ENCODE measurements at places on chromosomes 6 and 20.

DNA sequence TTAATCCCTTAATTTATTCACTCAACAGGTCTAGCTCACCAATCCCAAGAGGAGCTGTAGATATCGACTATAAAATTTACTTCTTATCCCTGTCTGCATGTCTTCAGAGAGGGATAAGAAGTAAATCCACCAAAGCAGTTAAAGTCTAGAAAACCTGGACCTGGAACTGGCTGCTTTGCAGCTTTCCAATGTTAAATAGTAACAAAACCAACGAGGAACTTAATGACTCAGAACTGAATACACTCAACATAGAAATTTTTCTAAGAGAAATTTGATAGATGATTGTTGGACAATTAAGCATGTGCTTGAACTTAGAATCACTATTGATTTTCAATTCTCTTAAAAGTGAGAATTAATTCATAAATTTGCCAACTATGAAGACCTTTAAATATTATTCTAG lies 11.5 kb upstream of the TMEM244 start:
- no peak for DNase-seq

DNA sequence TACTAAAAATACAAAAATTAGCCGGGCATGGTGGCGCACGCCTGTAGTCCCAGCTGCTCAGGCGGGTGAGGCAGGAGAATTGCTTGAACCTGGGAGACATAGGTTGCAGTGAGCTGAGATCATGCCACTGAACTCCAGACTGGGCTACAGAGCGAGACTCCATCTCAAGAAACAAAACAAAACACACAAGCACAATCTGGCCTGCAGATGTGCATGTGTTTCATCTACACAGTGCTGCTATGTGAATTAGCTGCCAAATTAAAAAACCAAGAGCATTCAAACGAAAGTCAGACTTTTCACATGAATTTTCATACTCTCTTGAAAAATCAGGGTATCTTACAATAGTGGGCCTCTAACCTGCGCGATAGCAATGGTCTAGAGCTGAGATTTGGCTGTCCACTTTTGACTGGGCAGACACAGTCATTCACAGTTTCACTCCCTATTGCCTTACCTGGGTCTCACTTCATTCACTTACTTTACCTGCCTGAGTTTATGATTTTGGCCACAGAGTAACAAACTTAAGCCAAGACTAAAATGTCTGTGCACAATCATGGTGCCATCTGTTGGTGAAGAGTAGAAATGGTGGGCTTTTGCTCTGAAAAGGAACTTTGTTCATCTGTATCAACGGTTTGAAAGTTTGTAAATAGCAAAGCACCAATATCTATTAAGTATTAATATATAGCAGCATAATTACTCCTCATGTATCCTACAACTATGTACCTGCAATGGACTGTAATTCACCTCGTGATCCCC lies 138.5 kb upstream of the UST start:
- no peak for DNase-seq

- DNase-seq, result no peak
These were observed 23.7 kb downstream of the MOCS3 start for GRCh38 chr20:50982363-50982762.

- no peak for DNase-seq
These were observed 506.6 kb upstream of the MAN1A1 start for GRCh38 chr6:119856136-119856535.

GRCh38 chr6:15327271-15327670 lies 81.4 kb downstream of the JARID2 start:
- no peak for DNase-seq

DNA sequence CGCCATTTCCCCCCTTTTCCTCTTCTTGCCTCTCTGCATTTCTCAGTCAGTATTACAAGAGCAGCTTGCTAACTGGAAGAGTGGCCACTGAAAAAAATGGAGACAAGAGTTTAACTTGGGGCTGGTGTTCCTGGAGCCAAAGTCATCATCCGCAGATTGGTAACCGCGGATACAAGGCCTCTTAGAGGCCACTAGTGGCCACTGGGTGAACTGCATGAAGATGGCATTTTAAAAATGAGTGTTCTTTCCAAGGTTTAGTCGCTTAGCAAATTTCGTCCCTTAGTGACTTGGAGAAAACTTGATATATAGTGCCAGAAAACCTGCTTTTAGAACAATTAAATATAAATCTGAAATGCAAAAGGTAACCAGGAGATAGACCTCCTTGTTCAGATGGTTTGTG lies 4.8 kb downstream of the F13A1 start:
- DNase-seq, result no peak

DNA sequence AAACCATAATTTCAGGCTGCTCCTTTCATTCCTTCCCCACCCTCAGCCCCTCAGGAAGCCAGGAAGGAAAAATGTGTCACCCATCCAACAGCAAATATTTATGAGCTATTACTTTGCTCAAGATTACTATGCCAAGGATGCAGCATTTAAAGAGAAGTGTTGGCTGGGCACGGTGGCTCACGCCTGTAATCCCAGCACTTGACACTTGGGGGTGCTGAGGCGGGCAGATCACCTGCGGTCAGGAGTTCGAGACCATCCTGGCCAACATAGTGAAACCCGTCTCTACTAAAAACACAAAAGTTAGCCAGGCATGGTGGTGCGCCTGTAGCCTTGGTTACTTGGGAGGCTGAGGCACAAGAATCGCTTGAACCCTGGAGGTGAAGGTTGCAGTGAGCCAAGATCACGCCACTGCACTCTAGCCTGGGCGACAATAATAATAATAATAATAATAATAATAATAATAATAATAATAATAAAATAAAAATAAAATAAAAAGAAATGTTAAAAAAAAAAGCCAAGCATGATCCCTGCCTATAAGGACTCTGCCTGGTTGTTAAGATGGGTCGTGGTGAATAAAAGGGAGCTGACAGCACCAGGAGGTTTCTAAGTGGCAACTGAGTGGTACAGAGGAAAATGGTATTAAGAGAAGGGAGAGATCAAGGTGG lies 20.5 kb upstream of the TIAM2 start:
- DNase-seq, result no peak

- no peak for DNase-seq
These were observed 41.9 kb downstream of the PRR18 start for GRCh38 chr6:166266336-166266735.

GRCh38 chr6:128079021-128079420 lies 178.2 kb upstream of the THEMIS start:
- no peak for DNase-seq

DNA sequence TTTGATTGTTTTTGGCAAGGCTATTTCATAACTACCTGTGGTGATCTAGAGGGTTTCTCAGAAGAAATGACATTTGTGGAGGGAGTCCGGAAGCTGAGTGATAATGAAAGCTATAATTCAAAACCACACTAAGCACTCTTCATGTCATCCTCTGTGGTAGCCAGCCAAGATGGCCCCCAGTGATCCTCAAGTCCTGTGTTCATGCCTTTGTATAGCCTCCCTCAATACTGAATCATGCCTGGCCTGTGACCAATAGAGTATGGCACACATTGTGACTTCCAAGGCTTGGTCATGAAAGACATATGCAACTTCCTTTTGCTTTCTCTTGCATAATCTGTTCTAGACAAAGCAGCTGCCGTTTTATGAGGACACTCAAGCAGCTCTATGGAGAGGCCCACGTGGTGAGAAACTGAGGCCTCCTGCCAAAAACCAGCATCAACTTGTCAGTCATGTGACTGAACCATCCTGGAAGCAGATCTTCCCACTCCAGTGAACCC lies 12.8 kb upstream of the DNAAF9 start:
- DNase-seq, result no peak

DNA sequence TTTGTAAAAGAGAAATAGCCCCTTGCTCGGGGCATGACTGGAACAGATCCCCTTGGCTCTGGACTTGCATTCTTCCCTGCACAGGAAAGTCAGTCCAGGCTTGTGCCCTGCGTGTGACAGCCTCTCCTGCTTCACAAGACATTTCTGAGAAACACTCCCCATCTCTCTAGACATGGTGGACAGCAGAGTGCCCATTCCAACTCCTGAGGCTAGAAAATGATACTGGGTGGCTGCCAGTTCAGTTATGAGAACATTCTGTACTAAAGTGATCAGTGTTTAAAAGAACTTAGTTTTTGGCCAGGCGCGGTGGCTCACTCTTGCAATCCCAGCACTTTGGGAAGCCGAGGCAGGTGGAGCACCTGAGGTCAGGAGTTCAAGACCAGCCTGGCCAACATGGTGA lies 41.3 kb downstream of the TGM3 start:
- no peak for DNase-seq

DNA sequence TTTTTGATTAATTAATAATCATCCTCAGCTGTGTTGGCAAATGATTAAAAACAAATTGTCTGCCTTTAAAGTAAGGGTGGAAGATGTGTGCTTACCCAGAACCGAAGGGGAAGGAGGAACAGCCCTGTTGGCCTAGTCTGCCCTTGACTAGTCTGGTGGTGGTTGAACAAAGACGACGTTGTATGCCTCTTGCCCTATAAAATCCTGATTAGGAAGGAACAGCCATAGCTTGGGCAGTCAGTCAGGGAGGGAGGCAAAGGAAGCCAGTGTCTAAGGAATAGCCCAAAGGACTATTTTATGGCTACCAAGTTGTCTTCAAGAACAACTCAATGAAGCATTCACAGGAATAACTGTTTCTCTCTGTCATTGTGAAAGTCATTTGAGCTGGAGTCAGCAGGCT lies 70.7 kb downstream of the PRDM1 start:
- DNase-seq, result peak; percentile 18

GRCh38 chr6:155171109-155171746 lies 92.6 kb upstream of the CLDN20 start:
- DNase-seq, result peak; percentile 54

DNA sequence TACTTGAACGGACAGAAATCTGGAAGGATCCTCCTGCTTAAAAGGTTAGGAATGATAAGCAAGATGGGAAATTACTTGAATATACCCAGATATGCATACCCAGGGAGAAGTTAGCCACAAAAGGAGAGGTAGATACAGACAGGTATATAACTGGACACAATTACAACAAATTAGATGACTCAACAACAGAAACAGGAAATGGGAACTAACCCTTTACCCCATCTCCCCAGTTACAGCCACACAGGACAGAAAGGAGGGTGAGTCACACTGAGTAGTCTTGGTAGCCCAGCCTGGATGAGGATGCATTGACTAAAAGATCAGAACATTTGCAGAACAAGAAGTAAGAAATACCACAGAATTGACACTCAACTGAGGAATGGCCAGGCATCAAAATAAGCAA lies 61.2 kb downstream of the C6orf52 start:
- DNase-seq, result no peak

- no peak for DNase-seq
These were observed 107.3 kb downstream of the GMPR start for GRCh38 chr6:16345449-16346330.

DNA sequence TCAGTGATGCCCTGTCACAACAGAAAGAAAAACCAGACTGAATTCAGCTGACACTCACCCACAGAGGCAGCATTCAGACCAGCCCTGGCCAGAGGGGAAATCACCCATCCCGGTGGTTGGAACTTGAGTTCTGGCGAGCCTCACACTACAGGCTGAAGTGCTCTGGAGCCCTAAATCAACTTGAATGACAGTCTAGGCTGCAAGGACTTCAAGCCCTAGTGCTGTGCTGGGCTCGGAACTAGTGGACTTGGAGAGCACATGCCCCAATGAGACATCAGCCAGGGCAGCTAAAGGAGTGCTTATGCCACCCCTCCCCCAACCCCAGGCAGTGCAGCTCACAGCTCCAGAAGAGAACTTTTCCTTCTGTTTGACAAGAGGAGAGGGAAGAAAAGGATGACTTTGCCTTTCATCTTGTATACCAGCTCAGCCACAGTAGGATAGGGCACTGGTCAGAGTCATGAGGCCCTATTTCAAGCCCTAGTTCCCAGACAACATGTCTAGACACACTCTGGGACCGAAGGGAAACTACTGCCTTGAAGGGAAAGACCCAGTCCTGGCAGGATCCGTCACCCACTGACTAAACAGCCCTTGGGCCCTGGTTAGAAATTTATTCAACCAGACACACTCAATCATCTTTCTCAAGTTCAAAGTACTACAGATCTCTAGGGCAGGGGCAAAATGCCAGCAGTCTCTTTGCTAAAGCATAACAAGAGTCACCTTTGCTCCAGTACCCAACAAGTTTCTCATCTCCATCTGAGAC lies 43.2 kb upstream of the PNRC1 start:
- DNase-seq, result no peak

DNA sequence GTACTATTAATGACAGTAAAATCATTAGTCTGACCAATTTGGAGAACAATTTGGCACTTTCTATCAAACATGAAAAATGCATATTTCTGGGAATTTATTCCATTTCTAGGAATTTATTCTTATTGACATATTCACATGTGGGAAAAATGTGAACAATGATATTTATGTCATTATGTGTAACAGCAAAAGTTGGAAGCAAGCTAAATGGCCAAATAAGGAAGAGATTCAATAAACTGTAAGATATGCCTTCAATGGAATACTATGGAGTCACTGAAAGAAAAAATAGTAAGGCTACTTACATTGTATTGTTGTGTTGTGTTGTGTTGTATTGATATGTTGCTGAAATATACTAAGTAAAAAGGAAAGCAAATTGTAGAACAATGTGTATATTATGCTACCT lies 100.5 kb upstream of the EDN1 start:
- no peak for DNase-seq

- DNase-seq, result no peak
These were observed 26.5 kb upstream of the SYNDIG1 start for GRCh38 chr20:24442909-24443308.

GRCh38 chr6:85923013-85923430 lies 280.3 kb upstream of the SYNCRIP start:
- no peak for DNase-seq
